ENCODE measurements at places on chromosomes 3 and 15. TPM values are rescaled to one million over a fixed set of nuclear protein-coding genes. Genes with fewer than 3 reads are reported as not detected.

Gene IL16
- total RNA-seq: 0.20 TPM

Gene GLDN
- total RNA-seq: 3.7 TPM

Gene CACNA2D2
- total RNA-seq: 0.07 TPM

Gene OR5K2
- not detected for total RNA-seq
